MCF 10A (cell line): ENCODE measurements at places on chromosomes 7 and 10. TPM values are rescaled to one million over a fixed set of nuclear protein-coding genes. Genes with fewer than 3 reads are reported as not detected.

The PTPRZ1 gene
- total RNA-seq: 9.8 and 11.1 TPM in 2 replicates

The KAZALD1 gene
- 2.4 and 6.7 TPM in 2 replicates for total RNA-seq

The AKR1C8 gene
- 0.27 TPM in 1 of 2 replicates, not detected in the other for total RNA-seq

The SDHAF3 gene
- 6.7 and 12.3 TPM in 2 replicates for total RNA-seq

The GPR85 gene
- 0.07 and 0.61 TPM in 2 replicates for total RNA-seq

The CCNJ gene
- 9.3 and 10.8 TPM in 2 replicates for total RNA-seq

The NODAL gene
- total RNA-seq: not detected in 2 replicates

The NRG3 gene
- total RNA-seq: not detected in 2 replicates

The GOLGA7B gene
- total RNA-seq: 0.05 TPM in 1 of 2 replicates, not detected in the other

The SKIDA1 gene
- total RNA-seq: 0.56 and 1.2 TPM in 2 replicates

The PHKG1 gene
- total RNA-seq: 1.2 and 2.4 TPM in 2 replicates

The UNC5B gene
- 80.5 and 82.4 TPM in 2 replicates for total RNA-seq

The PIK3AP1 gene
- not detected in 2 replicates for total RNA-seq

The ITIH5 gene
- not detected in 2 replicates for total RNA-seq

The HKDC1 gene
- 0.68 and 1.1 TPM in 2 replicates for total RNA-seq

The PTER gene
- total RNA-seq: 50.8 and 53.2 TPM in 2 replicates

The FAM131B gene
- 0.19 and 0.25 TPM in 2 replicates for total RNA-seq

- no peak for DNase-seq
These were observed 264.5 kb downstream of the HDAC9 start for GRCh38 chr7:18760046-18760445.

- DNase-seq: no peak
These were observed 22.4 kb downstream of the NACAD start for GRCh38 chr7:45066409-45066808.

- DNase-seq: no peak
These were observed 48.0 kb downstream of the MTURN start for GRCh38 chr7:30182814-30183213.

GRCh38 chr10:112384141-112384540 is 10.2 kb downstream of the ACSL5 start:
- DNase-seq: no peak

- DNase-seq: no peak
These were observed 133.3 kb downstream of the MPP7 start for GRCh38 chr10:28169525-28169924.

- no peak for DNase-seq
These were observed 244.6 kb downstream of the SORCS1 start for GRCh38 chr10:106919871-106920282.

- no peak for DNase-seq
These were observed 13.9 kb downstream of the MMRN2 start for GRCh38 chr10:86943316-86944030.

DNA sequence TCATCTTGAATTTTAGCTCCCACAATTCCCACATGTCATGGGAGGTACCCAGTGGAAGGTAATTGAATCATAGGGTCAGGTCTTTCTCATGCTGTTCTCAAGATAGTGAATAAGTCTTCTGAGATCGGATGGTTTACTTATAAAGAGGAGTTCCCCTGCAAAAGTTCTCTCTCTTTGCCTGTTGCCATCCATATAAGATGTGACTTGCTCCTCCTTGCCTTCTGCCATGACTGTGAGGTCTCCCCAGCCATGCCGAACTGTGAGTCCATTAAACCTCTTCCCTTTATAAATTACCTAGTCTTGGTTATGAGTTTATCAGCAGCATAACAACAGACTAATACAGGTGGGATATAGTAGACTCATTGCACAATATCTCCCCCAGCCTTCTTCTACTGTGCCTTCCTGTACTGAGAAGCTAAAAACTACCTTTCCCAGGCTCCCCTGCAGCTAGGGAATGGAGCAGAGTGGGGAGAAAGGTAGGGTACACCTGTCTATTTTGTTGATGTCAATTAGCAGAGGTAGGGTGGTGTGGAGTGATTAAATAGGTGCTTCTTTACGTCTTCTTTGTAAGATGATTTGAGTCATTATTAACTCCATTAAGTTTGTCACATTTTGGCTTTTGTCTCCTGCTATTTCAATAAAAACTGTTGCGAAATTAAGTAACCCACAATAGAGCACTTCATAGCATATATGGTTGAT is 48.2 kb upstream of the EBLN1 start:
- DNase-seq: no peak

DNA sequence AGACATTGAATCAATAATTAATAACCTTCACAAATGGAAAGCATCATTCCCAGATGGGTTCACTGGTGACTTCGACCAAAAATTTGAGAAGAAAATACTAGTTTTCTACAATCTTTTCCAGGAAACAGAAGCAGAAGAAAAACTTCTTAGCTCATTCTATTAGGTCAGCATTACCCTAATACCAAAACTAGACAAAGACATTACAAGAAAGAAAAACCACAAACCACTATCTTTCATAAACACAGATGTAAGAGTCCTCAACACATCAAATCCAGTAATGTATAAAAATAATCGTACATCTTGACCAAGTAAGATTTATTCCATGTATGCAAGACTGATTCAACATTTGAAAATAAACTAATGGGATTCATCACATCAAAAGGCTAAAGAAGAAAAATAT is 64.0 kb upstream of the CDK1 start:
- DNase-seq: no peak

- DNase-seq: no peak
These were observed 146.5 kb downstream of the MAPK8 start for GRCh38 chr10:48452879-48453412.

DNA sequence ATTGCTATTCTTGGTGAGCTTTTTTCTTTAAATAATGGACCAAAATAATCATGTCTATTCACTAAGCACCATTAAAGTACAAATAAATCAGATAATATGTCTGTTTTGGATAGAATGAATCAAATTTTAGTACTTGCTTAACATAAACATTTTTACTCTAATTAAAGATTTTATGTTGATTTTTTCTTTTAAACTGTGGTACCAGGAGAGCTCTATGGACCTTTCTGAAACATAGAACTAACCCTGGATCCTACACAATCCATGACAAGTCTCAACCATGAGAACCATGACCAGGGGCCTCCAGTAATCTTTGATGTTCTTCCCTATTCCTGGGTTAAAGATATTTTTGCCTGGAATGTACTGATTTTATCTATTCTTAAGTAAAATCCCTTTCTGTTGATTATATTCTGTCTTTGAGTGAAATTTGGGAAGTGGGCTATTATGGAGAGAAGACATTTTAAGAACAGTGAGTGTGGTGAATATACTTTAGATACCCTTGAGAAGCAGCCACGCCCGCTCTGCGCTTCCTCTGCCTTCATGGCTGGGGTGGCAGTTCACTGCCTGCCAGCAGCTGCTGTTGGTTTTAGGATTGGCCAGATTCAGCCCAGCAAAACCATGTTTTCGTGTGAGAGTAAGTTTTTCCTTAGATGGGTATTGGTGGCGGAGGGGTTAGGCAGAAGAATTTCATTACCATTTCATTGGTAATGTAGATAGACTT is 42.2 kb upstream of the BHLHA15 start:
- DNase-seq: no peak

- no peak for DNase-seq
These were observed 568.7 kb upstream of the LRRN3 start for GRCh38 chr7:110522061-110522760.

- no peak for DNase-seq
These were observed 45.4 kb downstream of the HSPA12A start for GRCh38 chr10:116696919-116697318.

GRCh38 chr10:12699781-12700556 is 301.5 kb downstream of the CCDC3 start:
- no peak for DNase-seq

DNA sequence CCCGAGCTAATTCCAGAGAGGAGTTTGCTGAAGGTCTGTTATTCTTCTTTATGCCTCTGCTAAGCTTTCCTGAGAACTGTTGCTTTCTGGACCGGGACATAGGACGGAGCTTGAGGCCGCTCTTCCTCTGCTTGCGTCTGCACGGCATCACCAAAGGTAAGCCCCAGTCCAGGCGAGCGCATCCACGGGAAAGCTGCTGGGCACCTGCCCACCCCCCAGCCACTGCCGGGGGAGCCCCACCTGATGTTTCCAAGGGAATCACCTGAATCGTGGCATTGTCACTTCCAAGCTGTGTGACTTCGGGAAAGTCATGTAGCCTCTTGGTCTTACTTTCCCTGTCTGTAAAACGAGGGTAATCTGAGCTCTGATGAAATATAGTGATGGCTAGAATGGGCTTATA is 45.1 kb upstream of the PLEKHA1 start:
- no peak for DNase-seq

GRCh38 chr7:26787701-26788100 is 76.7 kb downstream of the SKAP2 start:
- no peak for DNase-seq

- DNase-seq: no peak
These were observed 45.6 kb downstream of the NHLRC2 start for GRCh38 chr10:113899952-113900598.

- DNase-seq: no peak
These were observed 15.4 kb upstream of the ZRANB1 start for GRCh38 chr10:124926548-124926947.

- DNase-seq: no peak
These were observed 56.8 kb downstream of the AUTS2 start for GRCh38 chr7:69654849-69655707.

- DNase-seq: no peak
These were observed 31.7 kb upstream of the CCNY start for GRCh38 chr10:35304649-35305048.

DNA sequence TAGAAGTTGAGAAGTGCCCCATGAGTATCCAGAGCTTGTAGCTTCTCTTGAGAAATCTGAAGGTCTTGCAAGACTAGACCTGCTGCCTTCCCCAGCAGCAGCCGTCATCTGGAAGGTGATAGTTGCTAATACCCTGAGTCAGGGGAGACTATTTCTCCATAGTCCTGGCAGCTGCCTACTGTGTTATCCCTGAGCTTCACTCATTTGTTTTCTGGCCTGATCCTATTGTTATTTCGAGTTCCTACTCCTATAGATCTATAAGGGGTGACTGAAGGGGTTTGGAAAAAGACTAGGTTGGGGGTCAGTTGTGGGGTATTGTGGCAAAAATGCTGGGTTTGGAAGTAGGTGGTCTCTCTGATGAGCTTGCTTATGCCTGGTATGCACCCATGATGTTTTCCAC is 297.8 kb downstream of the CNTNAP2 start:
- DNase-seq: peak; percentile 18

- peak; percentile 57 for DNase-seq
These were observed 76.6 kb upstream of the DGKI start for GRCh38 chr7:137923380-137923779.

DNA sequence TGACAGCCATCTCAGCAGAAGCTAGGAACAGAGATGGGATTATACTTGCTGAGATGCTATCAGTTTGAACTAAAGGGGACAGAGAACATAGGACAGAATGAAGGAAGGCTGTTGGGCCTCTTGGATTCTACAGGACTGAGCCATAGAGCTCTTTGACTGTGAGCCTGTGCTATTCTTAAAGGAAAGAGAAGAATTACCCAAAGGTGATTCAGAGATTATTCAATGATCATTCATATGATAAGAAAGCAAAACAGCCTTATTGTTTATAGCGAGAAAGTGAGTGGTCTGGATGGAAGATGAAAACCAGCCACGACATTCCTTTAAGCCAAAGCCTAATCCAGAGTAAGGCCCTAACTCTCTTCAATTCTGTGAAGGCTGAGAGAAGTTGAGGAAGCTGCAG is 69.7 kb upstream of the NEUROD6 start:
- no peak for DNase-seq

DNA sequence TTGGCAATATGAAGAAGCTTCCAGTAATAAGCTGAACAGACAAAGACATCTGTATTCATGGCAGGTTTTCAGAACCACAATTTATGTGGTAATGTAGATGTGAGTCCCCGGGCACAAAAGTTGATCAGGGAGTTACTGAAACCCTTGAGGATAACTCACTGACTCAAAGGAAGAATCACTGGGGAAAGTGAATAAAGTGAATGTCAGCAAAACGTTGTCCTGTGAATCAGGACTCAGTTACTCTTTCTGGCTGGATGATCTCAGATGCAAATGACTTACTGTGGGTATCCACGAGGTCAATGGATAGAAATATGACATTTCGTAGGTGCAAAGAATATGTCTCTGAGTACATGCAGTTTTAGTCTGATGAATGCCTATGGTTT is 172.8 kb upstream of the CTBP2 start:
- no peak for DNase-seq

GRCh38 chr10:124306922-124307371 is 111.8 kb downstream of the OAT start:
- DNase-seq: no peak

GRCh38 chr10:55400075-55400849 is 599.2 kb upstream of the PCDH15 start:
- DNase-seq: no peak

DNA sequence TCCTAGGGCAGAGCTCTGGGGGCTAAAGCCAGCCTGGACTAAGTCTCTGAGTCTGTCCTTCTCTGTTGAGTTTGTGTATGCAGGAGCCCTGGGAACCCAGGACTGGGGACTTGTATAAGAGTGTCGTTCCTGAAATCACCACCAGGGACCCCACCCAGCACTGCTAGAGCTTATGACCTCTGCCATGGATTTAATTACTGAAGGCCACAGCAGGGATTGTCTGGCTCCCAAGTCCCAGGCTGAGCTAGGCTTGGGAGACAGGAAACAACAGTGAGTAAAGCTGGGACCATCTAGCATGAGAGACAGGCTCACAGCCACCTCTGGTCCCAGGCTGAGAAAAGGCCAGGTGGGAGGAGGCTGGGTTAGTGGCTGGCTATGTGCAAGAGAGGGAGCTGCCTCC is 1.4 kb upstream of the TSPAN15 start:
- peak; percentile 67 for DNase-seq

GRCh38 chr7:27374958-27375841 is 132.6 kb downstream of the EVX1 start:
- no peak for DNase-seq

DNA sequence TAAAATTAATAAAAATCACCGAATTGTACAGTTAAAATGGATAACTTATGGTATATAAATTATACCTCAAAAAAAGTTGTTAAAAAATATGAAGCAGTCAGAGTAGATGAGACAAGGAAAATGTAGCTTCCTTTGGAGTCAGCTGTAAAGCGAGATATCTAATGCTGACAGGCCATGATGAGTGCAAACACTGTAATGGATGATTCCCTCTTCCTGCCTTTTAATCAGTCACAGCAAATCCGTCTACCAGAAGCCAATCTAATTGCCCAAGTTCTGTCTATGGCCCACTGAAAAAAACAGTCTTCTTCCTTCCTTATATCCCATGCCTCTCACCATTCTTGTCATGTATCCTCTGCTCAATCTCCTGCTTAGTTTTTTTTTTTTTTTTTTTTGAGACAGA is 59.9 kb upstream of the DNAJB12 start:
- DNase-seq: no peak

GRCh38 chr10:4303045-4303444 is 518.0 kb upstream of the KLF6 start:
- DNase-seq: no peak
